Stimulated activated CD8-positive, alpha-beta memory T cell treated with anti-CD3 and anti-CD28 coated beads, Interleukin-4, amount 100 ng/mL, for 4 hours (primary cell): ENCODE measurements at places on chromosomes 6 and 20.

DNA sequence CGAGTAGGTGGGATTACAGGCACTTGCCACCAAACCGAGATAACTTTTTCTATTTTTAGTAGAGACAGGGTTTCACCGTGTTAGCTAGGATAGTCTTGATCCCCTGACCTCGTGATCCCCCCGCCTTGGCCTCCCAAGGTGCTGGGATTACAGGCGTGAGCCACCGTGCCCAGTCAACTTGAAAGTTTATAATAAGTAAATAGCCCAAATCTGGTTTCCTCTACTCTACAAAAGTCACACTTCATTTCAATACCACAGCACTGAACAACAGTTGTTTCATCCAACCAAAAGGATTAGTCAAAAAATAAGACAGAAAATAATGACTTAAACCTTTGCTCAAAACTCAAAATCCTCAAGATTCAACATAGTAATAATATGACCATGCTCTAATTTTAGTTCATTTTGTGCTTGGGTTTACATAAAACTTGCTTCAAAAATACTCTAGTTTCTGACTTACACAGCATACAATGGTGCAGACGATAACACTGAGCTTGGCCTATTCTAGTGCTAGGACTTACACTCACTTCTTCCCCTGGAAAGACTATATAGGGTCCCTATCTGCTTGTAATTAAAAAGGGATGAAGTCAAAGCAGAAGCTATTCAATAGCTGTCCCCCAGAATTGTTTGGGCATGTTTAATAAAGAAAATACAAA lies 56.7 kb downstream of the NT5E start:
- DNase-seq: no peak

DNA sequence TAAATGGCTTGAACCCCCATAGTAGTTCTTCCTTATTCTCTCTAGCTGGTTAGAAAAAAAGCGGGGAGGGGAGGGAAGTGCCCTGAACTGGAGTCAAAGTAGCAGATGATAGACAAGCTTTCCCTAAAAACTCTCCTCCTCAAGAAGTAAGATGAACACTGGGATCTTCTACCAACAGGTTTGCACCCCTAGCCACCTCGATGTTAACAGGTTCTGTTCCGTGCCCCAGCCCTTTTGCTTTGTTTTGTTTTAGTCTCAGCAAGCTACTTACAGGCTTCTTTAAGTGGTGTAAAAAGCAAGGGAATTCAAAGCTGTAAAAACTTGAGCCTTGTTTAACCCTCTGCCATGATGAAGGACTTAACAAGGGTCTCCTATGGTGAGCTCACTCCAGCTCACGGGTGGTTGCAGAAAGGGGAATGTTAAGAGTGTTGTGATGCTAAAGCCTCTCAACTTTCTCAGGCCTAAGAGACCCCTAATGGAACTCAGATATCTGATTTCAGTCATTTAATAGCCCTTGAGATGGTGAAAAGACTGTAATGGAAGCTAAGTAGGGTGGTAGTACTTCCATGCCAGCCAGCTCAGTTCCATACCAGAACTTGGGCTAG lies 106.0 kb downstream of the FOXO3 start:
- no peak for DNase-seq

DNA sequence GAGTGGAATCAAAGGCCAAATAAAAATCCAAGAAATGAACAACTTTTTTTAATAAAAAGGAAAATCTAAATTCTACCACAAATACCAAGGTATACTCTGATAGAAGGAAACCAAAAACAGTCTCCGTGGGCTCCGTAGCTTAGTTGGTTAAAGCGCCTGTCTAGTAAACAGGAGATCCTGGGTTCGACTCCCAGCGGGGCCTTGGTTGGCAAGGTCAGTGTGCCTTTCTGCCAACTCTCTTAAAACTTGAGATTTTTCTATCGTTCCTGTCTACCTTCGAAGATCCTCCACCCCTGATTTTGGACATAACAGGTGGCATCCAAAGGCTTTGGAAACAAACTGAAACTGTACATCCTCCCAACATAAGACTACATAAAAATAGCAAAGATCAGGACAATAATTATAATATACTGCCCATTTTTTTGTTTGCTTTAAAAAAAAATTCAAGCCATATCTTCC lies 197.9 kb downstream of the TRIM27 start:
- DNase-seq: no peak

- DNase-seq: no peak
Measured at GRCh38 chr6:102356170-102356569, 962.7 kb downstream of the GRIK2 start.

DNA sequence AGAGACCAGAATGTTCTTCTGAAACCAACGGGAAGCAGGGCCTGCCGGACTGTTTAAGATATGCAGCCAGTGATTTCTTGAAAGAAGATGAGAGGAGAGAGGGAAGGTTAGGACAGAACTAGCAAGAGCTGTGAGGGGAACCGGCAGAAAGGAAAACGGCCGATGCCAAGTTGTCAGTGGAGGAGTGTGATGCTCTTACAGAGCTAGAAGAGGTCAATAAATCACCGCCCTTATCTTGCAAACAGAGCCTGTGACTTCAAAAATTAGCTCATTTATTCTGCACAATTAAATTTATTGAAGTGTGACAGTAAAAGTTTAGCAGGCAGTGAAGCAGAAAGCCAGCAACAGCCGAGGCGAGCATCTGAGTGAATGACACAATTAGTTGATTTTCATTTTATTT lies 509.5 kb upstream of the ID4 start:
- no peak for DNase-seq

GRCh38 chr6:136784271-136784664 lies 8.0 kb downstream of the MAP3K5 start:
- no peak for DNase-seq

DNA sequence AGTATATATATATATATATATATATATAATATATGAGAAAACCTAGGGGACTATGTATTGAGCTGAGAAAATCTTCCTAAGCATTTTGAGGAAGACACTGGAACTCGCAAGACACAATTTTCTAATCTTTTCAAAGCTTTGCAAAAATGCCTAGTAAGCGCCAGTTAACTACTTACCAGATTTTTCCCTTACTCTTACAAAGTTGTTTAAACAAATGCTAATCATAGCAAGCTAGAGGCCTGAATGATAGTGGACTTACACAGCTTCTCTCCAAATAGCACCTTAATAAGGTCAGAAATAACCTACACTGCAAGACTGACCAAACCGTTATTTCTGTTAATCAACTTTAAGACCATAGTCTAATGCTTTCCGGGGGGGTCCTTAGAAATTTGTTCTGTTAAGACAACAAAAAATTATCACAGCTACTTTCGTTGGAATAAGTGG lies 56.1 kb upstream of the HFE start:
- no peak for DNase-seq

DNA sequence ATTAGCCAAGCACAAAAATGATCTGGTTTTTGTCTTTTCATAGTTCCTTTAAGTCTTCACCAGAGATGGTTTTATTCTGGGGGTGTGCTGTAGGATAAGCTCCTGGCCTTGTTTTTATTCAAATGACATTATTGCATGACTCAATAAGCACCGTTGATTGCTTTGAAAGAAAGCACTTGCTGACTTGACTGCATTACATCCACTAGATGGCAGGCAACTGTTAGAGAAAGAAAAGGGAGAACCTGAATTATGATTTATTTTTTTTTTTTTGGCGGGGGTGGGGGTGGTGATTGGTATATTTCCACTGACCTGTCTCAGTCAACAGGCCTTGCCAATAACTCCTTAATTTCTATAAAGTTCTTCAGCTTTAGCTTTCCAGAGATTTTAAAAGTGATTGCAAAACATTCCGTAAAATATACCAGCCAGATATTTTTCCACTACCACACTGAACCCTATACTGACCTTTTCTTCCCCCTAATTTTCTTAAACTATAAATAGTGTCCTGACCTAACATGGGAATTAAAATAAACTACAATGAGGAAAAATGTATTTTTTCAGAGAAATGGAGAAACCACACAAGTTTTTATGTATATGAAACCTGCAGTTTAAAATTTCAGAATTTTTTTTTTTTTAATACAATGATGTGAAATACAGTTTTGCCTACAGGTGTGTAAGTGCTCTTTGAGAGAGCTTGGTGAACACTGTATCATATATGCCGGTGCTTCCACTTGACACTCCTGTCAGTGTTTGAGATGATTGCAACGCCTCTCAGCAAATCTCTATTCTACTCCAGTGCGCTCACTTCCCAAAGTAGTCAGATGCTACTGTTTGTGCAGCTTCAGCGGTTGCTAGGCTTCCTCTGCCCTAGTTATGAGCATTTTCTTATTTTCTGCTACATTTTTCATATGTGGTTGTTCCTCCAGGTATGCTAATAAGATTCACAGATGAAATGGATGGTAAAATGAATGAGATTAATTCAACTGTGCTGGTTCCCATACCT lies 274.3 kb downstream of the CD109 start:
- no peak for DNase-seq

DNA sequence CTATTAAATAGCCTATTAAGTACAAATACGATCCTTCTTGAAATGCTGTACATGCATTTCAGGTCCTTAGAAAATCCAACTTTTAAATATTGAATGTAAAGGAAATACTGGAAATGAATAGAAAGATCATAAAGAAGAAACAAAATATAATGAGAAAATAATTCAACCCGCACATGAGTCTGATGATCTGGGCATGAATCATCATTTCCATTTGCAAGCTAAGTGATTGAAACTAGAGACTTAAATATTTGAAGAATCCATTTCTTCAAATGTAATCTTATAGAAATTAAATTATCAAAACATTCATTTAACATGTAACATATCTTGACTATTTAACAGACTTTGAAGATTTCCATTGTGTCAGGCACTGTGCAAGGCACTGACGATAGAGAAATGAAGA lies 977.0 kb downstream of the TFAP2A start:
- DNase-seq: no peak

GRCh38 chr6:41182069-41183034 lies 18.6 kb downstream of the TREML2 start:
- no peak for DNase-seq

- DNase-seq: no peak
Measured at GRCh38 chr6:150729188-150729748, 129.6 kb downstream of the PLEKHG1 start.
